Urinary bladder (tissue), 4 donors: ENCODE measurements at places on chromosomes 11 and 22. TPM values are rescaled to one million over a fixed set of nuclear protein-coding genes. Genes with fewer than 3 reads are reported as not detected.

The LSP1 gene
- 50.7 TPM for total RNA-seq

The MCAT gene
- 6.3 TPM for total RNA-seq

The ANKK1 gene
- total RNA-seq, result 0.16 TPM

The MS4A6E gene
- not detected for total RNA-seq

The PARVG gene
- total RNA-seq, result 5.8 TPM

The OR52A1 gene
- total RNA-seq, result not detected

The EPS8L2 gene
- total RNA-seq, result 12.4 TPM

The OR8G1 gene
- not detected for total RNA-seq

The MMP1 gene
- 0.53 TPM for total RNA-seq

The FOLH1 gene
- total RNA-seq, result 9.1 TPM

The LUZP2 gene
- 26.4 TPM for total RNA-seq

The RHOD gene
- 3.9 TPM for total RNA-seq

The DBX1 gene
- total RNA-seq, result not detected

The APBB1 gene
- total RNA-seq, result 31.8 TPM

The IGLL5 gene
- 0.69 TPM for total RNA-seq

The CHRM4 gene
- 0.21 TPM for total RNA-seq

The TMEM45B gene
- 18.2 TPM for total RNA-seq

The APOL4 gene
- 33.9 TPM for total RNA-seq

The FOLR2 gene
- 19.6 TPM for total RNA-seq

The TSPAN18 gene
- 32.2 TPM for total RNA-seq

The BATF2 gene
- total RNA-seq, result 0.85 TPM

The NCAM1 gene
- 114 TPM for total RNA-seq

The LDLRAD3 gene
- 13.8 TPM for total RNA-seq

The KCNJ5 gene
- 0.53 TPM for total RNA-seq

The NLRP14 gene
- total RNA-seq, result 0.42 TPM

The TNNT3 gene
- total RNA-seq, result 61.6 TPM

The KRTAP5-1 gene
- total RNA-seq, result not detected

The TMEM126A gene
- total RNA-seq, result 29.3 TPM

The MYEOV gene
- not detected for total RNA-seq

The UCP3 gene
- total RNA-seq, result 0.85 TPM

The ST3GAL4 gene
- total RNA-seq, result 35.2 TPM

The CD3G gene
- total RNA-seq, result 1.1 TPM

The SOX10 gene
- 4.5 TPM for total RNA-seq

The RANBP1 gene
- 97.2 TPM for total RNA-seq

The SCO2 gene
- total RNA-seq, result 0.79 TPM

The KCNQ1 gene
- total RNA-seq, result 6.3 TPM

The HRAS gene
- total RNA-seq, result 8.7 TPM

The LIN7C gene
- 93.1 TPM for total RNA-seq

The OR51B2 gene
- total RNA-seq, result 1.7 TPM

The USP35 gene
- total RNA-seq, result 7.3 TPM

The CASP1 gene
- total RNA-seq, result 17.8 TPM

The SERGEF gene
- 14.1 TPM for total RNA-seq

The GLYAT gene
- total RNA-seq, result not detected
